Activated CD4-positive, alpha-beta T cell treated with anti-CD3 and anti-CD28 coated beads for 24 hours (primary cell): ENCODE measurements at places on chromosomes 1 and 21.

DNA sequence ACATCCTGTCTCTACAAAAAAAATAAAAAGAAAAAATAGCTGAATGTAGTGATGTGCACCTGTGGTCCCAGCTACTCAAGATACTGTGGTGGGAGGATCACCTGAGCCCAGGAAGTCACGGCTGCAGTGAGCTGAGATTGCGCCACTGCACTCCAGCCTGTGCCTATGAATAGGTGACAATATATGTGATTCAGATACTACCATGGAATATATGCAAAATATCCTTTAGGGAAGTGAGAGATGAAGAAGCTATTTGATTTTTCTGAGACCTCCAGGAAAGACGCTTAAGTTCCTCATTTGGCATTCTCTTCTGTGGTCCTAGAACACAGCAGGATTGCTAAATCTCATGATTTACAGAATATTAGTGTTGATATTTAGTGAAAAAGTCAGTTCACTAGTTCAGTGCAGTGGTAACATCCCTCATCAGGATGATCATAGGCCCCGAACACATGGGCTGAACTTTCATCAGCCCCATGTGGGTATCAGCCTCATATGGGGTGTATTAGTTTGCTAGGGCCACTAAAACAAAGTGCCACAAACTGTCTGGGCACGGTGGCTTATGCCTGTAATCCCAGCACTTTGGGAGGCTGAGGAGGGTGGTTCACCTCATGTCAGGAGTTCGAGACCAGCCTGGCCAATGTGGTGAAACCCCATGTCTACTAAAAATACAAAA is 6.0 kb upstream of the VASH2 start:
- no peak for DNase-seq

DNA sequence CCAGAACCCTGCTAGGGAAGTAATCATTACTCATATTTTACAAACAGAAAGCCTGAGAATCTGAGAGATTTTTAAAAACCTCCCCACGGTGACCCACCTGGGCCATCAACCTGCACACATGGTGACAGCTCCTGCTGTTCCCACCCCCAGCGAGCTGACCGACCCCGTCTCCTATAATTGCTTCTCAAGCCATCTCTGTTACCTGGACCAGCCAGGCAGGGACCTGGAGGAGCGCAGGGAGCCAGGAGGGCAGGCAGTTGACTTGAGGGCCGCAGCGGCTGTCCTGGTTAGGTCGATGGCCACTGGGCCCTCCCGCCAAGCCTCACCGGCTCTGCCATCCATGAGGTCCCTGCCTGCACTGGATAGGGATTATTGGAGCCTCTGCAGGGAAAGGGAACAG is 7.7 kb downstream of the TFF2 start:
- DNase-seq: no peak

GRCh38 chr1:155859881-155860871 is 809 bp downstream of the SYT11 start:
- peak; percentile 8 for DNase-seq

GRCh38 chr1:209789245-209789644 is 4.9 kb upstream of the C1orf74 start:
- no peak for DNase-seq

- no peak for DNase-seq
Observed at GRCh38 chr1:59143811-59144210, 153.1 kb upstream of the FGGY start.
